GM12865 (cell line): ENCODE measurements at places on chromosomes 7 and 10.

DNA sequence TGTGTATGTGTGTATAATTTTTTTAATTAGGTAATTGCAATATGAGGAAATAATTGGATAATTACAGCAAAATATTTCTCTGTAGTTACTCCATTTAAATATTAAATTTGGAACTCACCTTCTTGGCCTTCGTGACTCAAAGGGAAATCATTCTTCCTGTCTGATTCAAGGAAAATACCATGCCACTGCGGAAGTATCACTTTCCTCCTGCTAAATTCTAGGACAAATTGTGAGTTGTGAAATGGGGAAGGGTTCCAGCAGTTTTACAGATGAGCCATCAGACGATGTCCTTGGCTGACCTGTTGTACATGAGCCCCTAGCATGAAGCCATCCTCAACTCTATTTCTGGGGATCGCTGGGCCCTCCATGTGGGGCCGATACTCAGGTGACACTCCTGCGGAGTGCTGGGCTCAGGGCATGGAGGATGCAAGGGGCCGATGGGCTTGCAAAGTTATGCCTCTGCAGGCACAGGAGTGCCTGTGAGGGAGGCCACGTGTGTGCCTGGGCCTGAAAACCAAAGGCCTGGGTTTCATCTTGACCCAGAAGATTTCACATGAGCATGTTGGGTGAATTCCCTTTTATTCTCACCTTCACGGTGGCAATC lies 179.6 kb upstream of the TCERG1L start:
- DNase-seq = no peak

DNA sequence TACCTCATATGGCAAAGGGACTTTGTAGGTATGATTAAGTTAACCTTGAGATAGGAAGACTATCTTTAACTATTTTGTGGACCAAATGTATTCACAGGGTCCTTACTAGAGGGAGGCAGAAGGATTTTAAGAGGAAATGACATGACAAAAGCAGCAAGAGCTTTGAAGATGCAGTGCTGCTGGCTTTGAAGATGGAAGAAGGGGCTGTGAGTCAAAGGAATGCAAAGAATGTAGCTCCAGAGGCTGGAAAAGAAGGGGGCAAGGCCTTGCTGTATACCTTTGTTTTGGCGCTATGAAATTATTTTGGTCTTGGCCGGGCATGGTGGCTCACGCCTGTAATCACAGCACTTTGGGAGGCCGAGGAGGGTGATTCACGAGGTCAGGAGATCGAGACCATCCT lies 3.2 kb upstream of the NRBF2 start:
- no peak for DNase-seq

DNA sequence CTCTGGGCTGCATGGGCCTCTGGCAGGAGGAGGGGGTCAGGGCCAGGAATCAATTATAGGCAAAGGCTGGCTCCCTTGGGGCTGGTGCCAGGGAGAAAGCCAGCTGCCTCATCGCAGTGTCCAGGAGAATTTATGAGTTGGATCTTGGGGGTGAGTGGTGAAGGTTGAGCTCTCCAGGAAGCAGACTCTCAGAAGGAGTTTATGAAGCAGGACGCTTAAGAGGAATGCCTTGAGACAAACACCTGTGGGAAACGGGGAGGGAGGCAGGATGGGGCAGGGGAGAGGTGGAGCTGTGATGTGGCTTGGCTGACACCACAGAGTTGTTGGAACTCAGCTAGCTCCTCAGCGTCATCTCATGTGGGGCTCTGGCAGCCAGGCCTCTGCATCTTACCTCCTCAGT lies 428.5 kb downstream of the RPS24 start:
- no peak for DNase-seq

DNA sequence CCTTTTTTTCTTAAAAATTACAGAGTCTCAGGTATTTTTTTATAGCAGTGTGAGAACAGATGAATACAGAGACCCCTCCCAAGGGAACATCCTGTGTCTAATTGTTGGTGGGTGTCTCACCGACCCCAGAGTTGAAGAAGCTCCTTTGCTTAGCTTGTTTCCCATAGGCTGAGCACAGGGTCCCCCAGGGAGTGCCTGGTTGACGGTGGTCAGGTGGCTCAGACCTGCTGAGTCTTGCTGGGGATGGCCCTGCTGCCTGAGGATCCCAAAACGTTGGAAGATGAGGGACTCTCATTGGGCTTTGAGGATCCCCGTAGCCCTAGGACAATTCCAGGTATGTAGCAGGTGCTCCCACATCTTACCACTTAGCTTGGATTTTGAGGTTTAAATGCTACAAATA lies 19.5 kb downstream of the SCART1 start:
- DNase-seq = no peak

DNA sequence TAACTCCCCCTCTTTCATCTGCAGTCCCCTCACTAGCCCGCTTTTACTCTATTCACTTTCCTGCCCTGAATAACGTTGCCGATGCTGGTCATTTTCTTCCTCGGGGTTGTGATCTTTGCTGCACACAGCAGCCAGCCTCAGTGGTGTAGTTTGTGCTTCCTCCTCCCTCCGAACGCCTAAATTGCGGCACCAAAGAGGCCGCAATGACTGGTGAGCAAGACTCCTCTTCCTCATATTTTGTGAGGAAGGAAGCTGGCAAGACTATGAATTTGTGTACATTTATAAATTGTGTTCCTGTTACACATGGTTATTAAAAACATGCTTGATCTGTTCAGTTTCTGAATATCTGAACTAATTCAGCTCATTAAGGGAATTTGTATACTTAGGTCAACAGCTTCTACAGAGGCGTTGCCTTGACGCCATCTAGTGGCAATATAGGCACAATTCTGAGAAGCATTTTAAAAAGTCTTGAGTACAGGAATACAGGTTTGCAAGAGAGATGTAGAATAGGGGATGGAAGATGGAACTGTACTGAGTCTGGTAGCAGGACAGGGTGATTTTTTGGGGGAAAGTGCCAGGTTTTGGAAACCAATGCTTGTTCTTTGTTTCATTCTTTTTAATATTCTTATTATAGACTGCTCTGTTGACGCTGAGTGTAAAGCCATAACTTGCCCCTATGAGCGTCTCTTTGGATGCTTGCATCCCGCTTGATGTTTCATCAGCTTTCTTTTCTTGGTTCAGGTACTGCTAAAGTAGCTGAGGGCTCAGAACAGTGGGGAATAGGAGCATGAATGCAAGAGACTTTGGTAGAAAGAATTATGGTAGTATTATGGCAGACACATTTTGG lies 4.1 kb upstream of the TAS2R5 start:
- peak; percentile 68 for DNase-seq

- DNase-seq = peak; percentile 76
These were observed 96.3 kb upstream of the DDC start for GRCh38 chr7:50661345-50662040.

- DNase-seq = no peak
These were observed 485.0 kb upstream of the MGMT start for GRCh38 chr10:128981881-128982615.
